ENCODE measurements at places on chromosomes 7 and 10. TPM values are rescaled to one million over a fixed set of nuclear protein-coding genes. Genes with fewer than 3 reads are reported as not detected.

DNA sequence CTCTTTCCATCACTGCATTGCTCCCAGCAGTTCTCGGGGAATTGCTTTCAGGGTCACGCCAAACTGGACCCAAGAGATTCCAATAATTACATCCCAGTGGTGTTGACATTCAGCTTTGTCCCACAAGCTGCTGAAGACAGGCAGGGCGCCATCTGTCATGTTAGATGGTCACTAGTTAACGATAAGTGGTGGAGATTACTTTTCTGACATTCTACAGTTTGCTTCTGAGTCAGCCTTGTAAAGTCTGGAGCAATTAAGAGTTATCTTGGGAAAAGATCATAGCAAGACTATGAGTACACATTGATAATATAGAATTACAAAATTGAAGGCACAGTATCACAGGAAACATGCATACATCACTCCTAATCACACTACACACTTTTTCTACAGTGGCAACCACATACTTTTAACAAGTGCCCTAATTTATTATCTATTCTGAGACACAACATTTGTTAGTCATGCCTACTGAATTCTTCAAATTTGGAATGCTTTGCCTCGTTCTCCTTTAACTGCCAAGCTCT, 41.9 kb downstream of the SEMA3C start:
- no peaks in the 10 kb centered on the region for H3K36me3 ChIP-seq
- no peaks in the 10 kb centered on the region for H3K4me1 ChIP-seq
- H3K27ac ChIP-seq = no peak overlapping the region
- H3K27me3 ChIP-seq = no peaks in the 10 kb centered on the region
- no peak overlapping the region for H3K4me3 ChIP-seq
- no peak for DNase-seq

DNA sequence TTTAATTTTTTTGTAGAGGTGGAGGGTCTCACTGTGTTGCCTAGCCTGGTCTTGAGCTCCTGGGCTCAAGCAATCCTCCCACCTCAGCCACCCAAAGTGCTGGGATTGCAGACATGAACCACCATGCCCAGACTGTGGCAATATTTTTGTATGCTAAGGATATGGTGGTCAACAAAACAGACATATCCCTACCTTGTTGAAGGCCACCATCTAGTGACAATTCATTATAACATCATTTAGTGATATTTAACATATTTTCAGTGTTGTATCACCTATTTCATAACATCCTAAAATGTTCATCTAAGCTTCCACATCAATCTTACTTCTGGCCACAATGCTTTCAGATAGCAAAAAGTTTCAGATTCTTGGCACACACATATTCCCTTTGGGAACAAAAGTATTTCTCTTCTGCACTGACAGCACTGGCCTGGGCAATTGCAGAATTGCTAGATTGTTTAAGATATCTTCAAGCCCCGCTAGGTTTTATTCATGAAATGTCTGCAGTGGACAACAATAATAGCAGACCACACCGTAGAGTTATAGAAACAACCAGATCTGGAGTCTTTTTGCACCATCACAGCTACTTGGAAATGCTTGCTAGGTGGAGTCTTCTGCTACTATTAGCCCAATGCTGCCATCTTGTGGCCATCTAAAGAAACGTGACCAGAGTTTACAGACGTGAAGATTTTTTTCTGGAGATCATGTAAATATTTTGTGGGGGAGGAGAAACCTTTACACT, 58.4 kb downstream of the DNAJC12 start:
- H3K27me3 ChIP-seq = no peaks in the 10 kb centered on the region
- H3K27ac ChIP-seq = no peak overlapping the region
- no peak overlapping the region for H3K4me3 ChIP-seq
- no peaks in the 10 kb centered on the region for H3K36me3 ChIP-seq
- peak; percentile 62 for DNase-seq

DNA sequence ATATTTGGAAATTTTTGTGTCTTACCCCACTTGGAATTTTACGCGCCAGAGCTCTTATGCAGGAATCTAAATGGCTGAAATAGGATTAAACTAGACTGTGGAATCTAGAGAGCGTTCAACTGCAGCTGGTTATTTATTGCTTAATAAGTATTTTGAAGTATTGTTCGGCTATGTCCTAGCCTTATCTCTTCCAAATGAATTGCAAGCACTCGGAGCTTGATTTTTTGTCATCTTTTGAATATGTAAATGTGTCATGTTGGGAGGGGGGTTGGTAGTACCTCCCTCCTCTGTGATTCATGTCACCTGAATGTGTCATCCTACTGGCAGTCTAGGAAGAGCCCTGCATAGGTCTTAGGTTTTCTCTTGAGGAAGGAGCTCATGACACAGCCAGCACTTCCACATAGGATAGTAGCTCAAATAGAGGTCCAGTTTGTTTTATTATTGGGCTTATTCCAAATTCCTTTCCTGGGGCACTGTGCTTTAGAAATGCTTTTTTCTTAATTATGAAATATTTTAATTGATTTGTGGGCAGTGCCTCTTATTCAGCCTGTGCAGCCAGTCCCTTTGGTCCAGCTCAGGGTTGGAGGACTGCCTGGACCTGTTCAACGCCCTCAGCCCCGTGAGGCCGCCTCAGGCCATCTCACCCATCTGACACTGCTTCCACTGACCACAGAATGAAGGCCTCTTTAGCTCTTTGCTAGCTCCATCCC, 22.5 kb upstream of the TRIL start:
- no peak overlapping the region for H3K4me3 ChIP-seq
- no peak for DNase-seq
- no peak overlapping the region for H3K27ac ChIP-seq
- no peaks in the 10 kb centered on the region for H3K4me1 ChIP-seq

DNA sequence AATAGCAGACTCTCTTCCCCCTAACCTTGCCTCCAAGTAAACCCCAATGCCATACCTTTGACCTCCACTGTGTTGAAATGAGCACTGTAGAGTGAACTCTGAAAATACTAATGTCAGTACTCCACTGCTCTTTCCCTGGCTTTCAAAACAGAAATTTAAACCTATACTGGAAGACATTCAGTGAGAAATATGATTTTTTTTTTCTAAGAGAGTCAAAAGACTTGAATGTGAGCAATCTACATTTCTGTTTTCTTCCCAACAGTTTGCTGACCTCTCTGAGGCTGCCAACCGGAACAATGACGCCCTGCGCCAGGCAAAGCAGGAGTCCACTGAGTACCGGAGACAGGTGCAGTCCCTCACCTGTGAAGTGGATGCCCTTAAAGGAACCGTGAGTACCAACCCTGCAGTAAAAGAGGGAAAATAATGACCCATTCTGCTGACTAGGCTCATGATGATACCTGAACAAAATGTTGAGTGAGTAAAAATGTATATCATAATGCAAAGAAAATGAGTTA, 6.4 kb downstream of the VIM start:
- DNase-seq = no peak
- no peak overlapping the region for H3K4me3 ChIP-seq
- H3K4me1 ChIP-seq = peaks cover 55% of the 10 kb centered on the region
- no peaks in the 10 kb centered on the region for H3K27me3 ChIP-seq
- H3K27ac ChIP-seq = peak overlapping the region; percentile 95

GRCh38 chr7:133331861-133332260, 79.0 kb downstream of the EXOC4 start:
- H3K27ac ChIP-seq = no peak overlapping the region
- no peaks in the 10 kb centered on the region for H3K27me3 ChIP-seq
- no peak for DNase-seq

GSAP gene
- 1.1 TPM for polyA plus RNA-seq

GRCh38 chr7:100547872-100548271, 8.9 kb downstream of the AGFG2 start:
- peak overlapping the region; percentile 84 for H3K27ac ChIP-seq
- DNase-seq = no peak
- peak overlapping the region; percentile 84 for H3K4me3 ChIP-seq

GRCh38 chr7:99573257-99573656, 14.8 kb downstream of the ZNF655 start:
- H3K4me3 ChIP-seq = no peak overlapping the region
- no peaks in the 10 kb centered on the region for H3K27me3 ChIP-seq
- H3K36me3 ChIP-seq = peaks cover 33% of the 10 kb centered on the region

GRCh38 chr7:128190051-128190647, 50.9 kb upstream of the LEP start:
- no peaks in the 10 kb centered on the region for H3K36me3 ChIP-seq
- H3K4me1 ChIP-seq = no peaks in the 10 kb centered on the region
- no peak for DNase-seq
- H3K27ac ChIP-seq = no peak overlapping the region
- no peak overlapping the region for H3K4me3 ChIP-seq

- DNase-seq = no peak
- H3K4me3 ChIP-seq = no peak overlapping the region
- H3K27me3 ChIP-seq = peaks cover 3% of the 10 kb centered on the region
- H3K36me3 ChIP-seq = no peaks in the 10 kb centered on the region
- H3K4me1 ChIP-seq = no peaks in the 10 kb centered on the region
These were observed 36.3 kb downstream of the MET start for GRCh38 chr7:116708248-116708647.

ABCB8 gene
- 20.6 TPM for polyA plus RNA-seq

- H3K4me3 ChIP-seq = no peak overlapping the region
- H3K4me1 ChIP-seq = no peaks in the 10 kb centered on the region
- H3K27ac ChIP-seq = no peak overlapping the region
- H3K36me3 ChIP-seq = no peaks in the 10 kb centered on the region
- H3K27me3 ChIP-seq = no peaks in the 10 kb centered on the region
These were observed 758.6 kb downstream of the AUTS2 start for GRCh38 chr7:70356787-70357328.

DNA sequence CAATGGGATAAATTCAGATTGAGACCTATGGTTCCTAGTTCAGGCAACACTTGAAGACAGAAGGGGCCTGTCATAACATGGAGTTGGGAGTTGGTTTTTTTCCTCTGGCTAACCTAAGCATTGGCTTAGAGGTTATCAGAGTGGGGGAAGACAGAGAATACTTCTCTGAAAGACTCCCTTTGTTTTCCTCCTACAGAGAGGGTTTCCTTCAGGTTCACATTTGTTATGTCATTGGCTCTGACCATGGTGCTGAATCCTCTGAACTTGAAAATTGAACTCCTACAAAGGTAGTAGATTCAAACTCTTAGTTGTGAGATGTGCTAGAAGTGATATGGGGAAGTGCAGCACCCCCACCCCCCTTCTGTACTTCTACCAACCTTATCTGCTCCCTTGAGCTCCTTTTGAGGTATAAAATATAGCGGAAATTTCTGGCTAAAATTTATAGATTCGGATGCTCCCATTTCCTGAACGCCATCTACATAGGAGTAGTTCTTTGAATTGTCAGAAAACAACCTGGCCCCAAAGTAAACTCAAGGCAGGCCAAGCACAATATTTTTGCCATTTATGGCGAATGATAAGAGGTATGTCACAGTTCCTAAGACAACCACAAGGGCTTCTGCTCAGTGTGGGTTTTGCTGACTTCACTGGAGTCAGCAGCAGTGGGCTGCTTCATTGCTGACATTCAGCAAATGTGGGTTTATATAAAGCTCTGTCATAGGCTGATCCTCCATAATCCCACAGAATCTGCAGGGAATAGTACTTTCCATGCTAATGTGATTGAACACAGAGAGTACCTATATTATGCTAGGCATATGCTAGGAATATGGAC, 131.6 kb upstream of the KLF14 start:
- H3K4me1 ChIP-seq = no peaks in the 10 kb centered on the region
- no peak overlapping the region for H3K4me3 ChIP-seq
- peaks cover 70% of the 10 kb centered on the region for H3K36me3 ChIP-seq

GRCh38 chr10:97482381-97482780, 15.8 kb downstream of the MMS19 start:
- H3K36me3 ChIP-seq = peaks cover 60% of the 10 kb centered on the region
- no peak overlapping the region for H3K27ac ChIP-seq
- H3K4me3 ChIP-seq = no peak overlapping the region
- no peaks in the 10 kb centered on the region for H3K27me3 ChIP-seq

- no peak overlapping the region for H3K4me3 ChIP-seq
- H3K27ac ChIP-seq = no peak overlapping the region
- no peaks in the 10 kb centered on the region for H3K4me1 ChIP-seq
These were observed 287.6 kb upstream of the HGF start for GRCh38 chr7:82057476-82057875.

OR2A42 gene
- not detected for polyA plus RNA-seq

TFPI2 gene
- not detected for polyA plus RNA-seq

TMEM270 gene
- polyA plus RNA-seq = not detected

FFAR4 gene
- polyA plus RNA-seq = not detected

DNA sequence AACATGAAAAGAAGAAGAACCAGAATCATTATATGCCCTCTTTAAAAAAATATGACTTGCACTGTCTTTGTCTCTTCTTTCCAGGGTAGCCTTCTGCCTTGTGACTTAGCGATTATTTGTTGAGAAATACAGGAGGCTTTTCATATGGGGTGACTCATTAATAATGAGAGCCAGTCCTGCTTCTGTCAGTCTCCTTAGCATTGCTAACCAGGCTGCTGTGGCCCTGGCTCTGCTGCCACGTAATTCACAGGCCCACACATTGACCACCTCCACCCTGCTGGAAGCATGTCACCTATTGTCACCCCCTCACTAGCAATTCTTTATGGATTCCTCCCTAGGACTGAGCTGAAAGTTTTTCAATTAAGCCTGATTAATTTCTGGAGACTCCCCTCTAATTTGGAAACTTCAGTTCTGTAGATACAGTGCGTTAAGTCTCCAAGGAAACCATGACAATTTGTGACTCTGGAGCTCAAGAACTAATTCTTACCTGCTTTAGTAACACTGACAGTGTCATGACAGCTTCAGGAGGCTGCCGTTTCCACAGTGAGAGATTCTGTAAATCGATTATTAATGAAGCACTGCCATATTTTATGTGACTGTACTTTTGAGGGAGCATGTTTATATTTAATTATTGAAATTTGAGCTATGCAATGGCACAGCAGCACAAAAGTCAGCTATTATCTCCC, 267.9 kb upstream of the SP8 start:
- no peak for DNase-seq
- H3K36me3 ChIP-seq = no peaks in the 10 kb centered on the region
- no peak overlapping the region for H3K27ac ChIP-seq
- no peaks in the 10 kb centered on the region for H3K27me3 ChIP-seq
- no peak overlapping the region for H3K4me3 ChIP-seq
- no peaks in the 10 kb centered on the region for H3K4me1 ChIP-seq

DNA sequence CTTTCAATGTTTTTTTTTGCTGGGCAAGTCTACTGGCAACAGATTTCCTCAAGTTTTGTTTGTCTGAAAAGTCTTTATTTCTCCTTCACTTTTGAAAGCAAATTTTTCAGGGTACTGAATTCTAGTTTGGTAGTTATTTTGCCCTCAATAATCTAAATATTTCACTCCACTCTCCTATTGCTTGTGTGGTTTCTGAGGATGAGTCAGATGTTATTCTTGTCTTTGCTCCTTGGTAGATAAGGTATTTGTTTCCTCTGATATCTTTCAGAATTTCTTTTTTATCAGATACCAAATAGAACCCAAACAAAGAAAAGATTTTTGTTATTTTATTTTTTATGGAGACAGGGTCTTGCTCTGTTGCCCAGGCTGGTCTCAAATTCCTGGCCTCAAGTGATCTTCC, 99.2 kb upstream of the MALRD1 start:
- no peak for DNase-seq
- H3K36me3 ChIP-seq = no peaks in the 10 kb centered on the region
- H3K4me1 ChIP-seq = no peaks in the 10 kb centered on the region
- H3K4me3 ChIP-seq = no peak overlapping the region
- no peak overlapping the region for H3K27ac ChIP-seq

- H3K4me3 ChIP-seq = no peak overlapping the region
- H3K36me3 ChIP-seq = no peaks in the 10 kb centered on the region
- H3K27me3 ChIP-seq = peaks cover 1% of the 10 kb centered on the region
- H3K4me1 ChIP-seq = peaks cover 11% of the 10 kb centered on the region
These were observed 14.8 kb upstream of the GSAP start for GRCh38 chr7:77430927-77431326.

- no peaks in the 10 kb centered on the region for H3K36me3 ChIP-seq
- no peaks in the 10 kb centered on the region for H3K27me3 ChIP-seq
- H3K27ac ChIP-seq = no peak overlapping the region
- no peak overlapping the region for H3K4me3 ChIP-seq
- no peak for DNase-seq
These were observed 126.0 kb downstream of the DNAJB6 start for GRCh38 chr7:157462840-157463239.
